ENCODE measurements at places on chromosomes 7 and 10.

DNA sequence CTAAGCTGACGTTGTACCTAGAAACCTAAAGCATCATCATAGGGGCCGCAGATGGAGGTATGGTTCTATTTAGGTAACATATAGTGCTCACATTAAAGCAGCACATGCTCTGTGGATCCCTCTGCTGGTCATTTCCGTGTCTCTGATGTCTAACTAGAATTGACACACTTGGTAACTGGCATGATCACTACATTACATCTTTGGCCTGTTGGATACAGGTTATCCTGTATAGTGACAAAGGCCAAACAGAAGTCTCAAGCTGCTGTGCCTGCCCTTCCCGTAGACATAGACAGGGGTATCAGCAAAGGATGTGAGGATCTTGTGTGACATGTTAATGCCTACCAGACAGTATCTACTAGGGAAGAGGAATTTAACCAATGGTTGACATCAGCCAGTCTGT, 51.2 kb downstream of the KIF5B start:
- peak; percentile 13 for DNase-seq

- DNase-seq: no peak
Observed at GRCh38 chr10:76301211-76301610, 869.8 kb downstream of the LRMDA start.

DNA sequence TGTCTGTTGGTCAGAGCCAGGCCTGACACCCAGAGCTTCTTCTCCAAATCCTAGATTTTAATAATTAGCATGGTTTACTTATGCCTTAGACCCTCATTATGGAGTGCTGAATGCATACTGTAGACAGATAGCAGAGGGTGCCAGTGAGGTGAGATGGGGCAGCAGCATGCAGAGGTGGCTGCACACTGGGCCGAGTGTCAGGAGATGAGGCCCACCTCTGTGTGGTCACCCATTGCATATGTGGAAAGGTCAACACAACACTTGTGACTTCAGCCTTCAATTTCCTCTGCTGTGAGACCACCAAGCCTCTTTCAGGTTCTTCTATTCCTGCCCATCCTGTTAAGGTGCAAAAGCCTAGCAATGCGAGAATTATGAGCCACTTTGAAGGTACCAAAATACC, 39.7 kb upstream of the NMT2 start:
- no peak for DNase-seq

DNA sequence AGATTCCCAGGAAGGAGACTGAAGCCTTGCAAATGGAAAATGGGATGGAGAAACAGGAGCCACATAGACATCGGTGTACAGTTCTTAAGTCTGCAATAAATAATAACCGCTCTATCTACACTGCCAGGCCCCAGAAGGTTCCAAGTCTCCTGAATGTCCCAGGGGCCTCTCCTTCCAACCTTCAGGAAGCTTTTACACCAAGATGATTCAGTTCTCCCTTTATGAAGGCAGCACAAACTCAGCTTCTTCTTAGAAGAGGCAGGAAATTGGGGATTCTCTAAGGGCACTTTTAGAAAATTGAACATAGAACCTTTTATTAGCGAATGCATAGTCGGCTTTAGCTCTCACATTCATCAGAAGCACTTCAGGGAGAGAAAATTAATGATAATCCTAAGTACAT, 130.8 kb upstream of the LYZL1 start:
- no peak for DNase-seq

DNA sequence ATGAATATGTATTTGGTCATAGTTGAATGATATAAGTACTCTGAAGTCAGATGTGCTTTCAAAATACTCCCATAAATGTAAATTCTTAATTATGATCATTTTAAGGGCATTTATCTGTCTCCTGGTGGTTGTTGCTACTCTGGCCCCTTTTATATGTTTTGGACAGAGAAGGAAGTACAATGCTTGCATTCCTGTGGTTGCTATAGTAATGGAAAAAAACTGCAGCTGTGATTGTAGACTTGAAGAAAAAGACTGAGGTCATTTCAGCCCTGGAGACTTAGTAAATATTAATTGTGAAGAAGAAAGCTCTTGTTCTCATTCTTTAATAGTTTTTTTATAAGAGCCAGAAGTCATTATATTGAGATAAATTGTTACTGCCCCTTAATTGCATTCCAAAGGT, 70.2 kb upstream of the FERD3L start:
- DNase-seq: no peak

- no peak for DNase-seq
Observed at GRCh38 chr10:95321554-95322301, 30.9 kb upstream of the PDLIM1 start.

DNA sequence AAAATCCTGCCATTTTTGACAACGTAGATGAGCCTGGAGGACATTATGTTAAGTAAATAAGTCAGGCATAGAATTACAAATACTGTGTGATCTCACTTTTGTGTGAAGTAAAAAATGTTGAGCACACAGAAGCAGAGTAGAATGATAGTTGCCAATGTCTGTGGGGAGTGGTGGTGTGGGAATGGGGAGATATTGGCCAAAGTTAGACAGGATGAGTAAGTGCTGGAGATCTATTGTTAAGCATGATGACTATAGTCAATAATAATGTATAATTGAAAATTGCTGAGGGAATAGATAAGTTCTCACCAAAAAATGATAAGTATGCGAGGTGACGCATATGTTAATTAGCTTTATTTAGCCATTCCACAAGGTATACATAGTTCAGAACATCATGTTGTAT, 92.0 kb downstream of the GPR85 start:
- DNase-seq: no peak

DNA sequence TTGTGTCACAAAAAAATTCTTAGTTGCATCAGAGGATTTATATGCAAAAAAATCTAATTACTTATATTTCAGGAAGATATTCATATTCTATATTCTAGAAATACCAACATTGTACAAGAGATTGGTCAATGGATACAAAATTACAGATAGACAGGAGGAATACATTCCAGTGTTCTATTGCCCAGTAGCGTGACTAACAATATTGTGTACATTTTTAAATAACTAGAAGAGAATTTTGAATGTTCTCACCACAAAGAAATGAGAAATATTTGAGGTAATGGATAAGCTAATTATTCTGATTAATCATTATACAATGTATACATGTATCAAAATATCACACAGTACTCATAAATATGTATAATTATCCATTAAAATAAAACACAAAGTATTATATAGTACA, 253.3 kb downstream of the IPMK start:
- no peak for DNase-seq

DNA sequence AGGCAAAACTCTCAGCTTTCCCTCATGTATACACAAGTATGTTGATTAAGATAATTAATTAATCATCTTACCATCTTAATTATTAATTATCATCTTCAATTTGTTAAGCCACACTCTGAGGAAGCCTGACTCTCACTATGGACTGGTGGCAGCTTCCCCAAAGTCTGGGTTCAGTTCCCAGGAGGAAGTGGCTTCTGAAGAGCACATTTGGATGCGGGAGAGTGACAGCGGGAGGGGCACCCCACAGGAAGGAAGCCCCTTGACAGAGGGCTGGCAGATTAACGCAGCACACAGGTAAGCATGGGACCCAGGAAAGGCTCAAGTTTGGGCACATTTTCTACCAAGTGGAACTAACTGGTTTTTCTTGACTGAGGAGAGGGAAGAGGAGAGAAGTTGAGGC, 13.4 kb upstream of the SLIT1 start:
- DNase-seq: no peak

- no peak for DNase-seq
Observed at GRCh38 chr10:132565516-132566209, 28.1 kb downstream of the INPP5A start.

DNA sequence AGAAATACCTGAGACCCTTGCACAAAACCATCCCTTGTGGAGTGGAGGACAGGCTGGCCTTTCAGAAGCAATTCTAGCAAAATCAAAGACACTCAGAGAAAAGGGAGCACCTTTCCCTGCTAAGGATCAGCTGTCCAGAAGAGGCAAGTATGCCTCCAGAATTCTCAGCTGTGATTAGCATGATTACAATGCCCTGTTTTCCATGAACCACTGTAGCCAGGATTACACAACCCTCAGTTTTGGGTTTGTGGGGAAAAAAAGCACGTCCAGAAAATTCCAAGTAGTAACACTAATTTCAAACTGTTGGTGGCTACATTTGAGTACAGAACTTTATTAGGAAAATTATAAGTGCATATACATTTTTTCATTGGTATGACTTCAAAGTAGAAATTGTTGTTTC, 15.0 kb downstream of the CXCL12 start:
- DNase-seq: no peak

GRCh38 chr10:101778151-101778780, 2.4 kb upstream of the FGF8 start:
- no peak for DNase-seq

All from activated CD4-positive, alpha-beta T cell treated with anti-CD3 and anti-CD28 coated beads, Interleukin-2, amount 50 U/mL, for 4 hours (primary cell).